Stimulated activated naive CD4-positive, alpha-beta T cell treated with Interleukin-2 at 50 U/mL for 16 hours (primary cell): ENCODE measurements at places on chromosomes 1 and 21.

- DNase-seq: no peak
Observed at GRCh38 chr1:196661345-196661744, 9.5 kb downstream of the CFH start.

DNA sequence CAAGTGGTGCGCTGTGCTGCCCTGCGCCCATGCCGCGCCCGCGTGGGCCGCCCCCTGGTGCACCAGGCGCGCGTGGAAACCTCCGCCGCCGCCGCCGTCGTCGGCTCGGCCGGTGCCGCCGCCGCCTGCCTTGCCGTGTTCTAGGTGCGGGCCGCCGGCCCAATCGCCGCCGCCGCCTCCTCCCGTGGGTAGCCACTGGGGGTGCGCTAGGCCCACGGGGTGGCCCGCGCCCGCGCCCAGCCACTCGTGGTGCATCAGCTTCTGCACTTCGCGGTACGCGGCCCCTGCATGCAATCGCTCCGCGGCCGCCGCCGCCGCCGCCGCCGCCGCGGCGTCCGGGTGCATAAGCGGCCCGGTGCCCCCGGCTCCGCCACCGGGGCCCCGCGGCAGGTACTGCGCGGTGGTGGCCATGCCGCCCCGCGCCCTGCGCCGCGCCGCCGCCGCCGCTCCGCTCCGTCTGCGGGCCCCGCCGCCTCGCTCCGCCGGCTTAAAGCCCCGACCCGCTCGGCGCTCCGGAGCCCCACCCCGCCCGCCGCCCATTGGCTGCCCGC, at the start of gene POU3F1:
TSS of gene POU3F1 (minus strand) at position 461 of the 551 bp plus-strand sequence. CDS start at position 411, 50 bp downstream.
- no peak for DNase-seq

GRCh38 chr1:116139592-116140134, 28.5 kb downstream of the MAB21L3 start:
- DNase-seq: no peak

DNA sequence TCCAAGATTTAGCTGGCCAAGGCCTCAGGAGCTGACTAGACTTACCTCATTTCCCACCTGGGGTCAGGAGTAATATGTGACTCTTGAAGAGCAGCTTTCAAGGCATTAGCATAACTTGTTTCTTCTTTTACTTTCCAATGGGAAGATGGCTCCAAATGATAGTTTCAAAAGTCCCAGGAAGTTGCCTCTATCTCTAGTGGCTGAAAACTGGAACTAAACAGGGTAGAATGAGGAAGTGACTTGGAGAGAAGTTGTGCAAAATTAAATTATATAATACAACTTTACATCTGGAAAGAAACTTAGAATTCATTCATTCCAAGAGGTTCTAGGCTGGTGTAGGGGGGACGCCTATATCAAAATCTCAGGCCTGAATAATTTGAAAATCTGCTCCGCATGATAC, 250.1 kb upstream of the FMN2 start:
- DNase-seq: no peak

- DNase-seq: no peak
Observed at GRCh38 chr1:201463071-201463552, 5.9 kb downstream of the PHLDA3 start.

DNA sequence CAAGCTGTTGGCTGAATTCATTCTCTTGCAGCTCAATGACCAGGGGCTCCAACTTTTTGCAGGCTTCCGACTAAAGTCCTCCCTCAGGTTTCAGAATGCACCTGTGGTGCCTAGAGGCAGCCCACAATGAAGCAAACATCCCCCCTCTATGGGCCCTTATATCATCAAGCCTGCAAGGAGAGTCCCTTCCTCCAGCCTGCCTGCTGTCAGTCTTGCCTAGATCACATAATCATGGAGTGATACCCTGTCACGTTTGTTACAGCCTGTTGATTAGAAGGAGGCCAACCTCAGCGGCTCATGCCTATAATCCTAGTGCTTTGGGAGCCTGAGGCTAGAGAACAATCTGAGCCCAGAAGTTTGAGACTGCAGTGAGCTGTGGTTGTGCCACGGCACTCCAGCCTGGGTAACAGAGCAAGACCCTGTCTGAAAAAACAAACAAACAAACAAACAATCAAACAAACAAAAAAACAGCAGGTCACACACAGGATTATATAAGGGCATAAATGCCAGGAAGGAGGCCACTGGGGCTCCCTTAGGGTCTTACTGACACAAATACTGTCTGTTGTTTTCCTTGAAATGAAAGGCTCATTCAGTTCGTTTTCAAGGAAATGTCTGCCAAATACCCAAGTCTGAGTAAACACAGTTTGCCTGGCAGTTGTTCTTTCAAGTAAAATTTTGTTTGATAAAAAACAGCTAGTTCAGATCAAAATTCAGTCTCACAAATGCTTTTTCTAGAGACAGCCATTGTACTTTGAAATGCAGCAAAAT, 4.7 kb upstream of the SPRR3 start:
- no peak for DNase-seq

- DNase-seq: no peak
Observed at GRCh38 chr1:51237351-51238033, 1.4 kb downstream of the RNF11 start.

DNA sequence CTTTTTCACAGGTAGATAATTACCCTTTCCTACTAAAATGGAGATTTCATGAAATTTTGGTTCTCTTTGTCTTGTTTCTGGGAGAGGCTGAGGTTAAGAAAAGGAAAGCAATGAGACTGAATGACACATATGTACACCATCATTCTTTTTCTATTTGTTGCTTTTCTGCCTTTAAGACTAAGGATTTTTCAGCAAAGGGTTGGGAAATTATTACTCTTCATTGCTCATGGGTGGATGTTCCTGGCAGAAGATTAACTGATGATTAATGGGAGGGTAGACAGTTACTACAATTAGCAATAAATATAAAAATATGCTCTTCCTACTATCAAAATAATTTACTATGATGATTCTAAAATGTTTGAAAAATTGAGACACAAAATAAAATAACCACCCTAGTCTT, 316.5 kb upstream of the USP24 start:
- no peak for DNase-seq

- no peak for DNase-seq
Observed at GRCh38 chr1:213772128-213773063, 215.4 kb upstream of the PROX1 start.

DNA sequence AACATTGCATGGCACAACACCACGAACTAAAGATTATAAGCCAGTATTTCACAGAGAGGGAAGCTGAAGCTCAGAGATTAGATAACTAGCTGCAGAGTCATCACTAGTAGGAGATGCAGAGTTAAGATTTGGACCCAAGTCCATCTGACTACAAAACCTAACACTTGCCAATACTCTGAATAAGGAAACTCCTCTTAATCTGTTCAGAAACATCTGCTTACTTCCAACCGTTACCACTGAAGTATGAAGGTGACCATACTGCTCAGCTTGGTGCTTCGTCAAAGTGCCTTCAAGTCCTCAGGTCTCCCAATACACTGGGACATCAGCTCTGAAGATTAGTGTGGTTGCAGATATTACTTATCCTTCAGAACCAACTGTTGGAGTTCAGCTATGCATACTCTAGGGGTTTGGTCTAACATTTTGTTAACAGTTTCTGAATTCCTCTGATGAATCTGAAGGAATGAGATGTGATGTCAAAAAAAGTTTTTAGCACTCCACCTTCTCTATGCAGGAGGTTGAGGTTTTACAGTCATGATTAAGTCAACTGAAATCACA, 179.6 kb downstream of the TPR start:
- no peak for DNase-seq

DNA sequence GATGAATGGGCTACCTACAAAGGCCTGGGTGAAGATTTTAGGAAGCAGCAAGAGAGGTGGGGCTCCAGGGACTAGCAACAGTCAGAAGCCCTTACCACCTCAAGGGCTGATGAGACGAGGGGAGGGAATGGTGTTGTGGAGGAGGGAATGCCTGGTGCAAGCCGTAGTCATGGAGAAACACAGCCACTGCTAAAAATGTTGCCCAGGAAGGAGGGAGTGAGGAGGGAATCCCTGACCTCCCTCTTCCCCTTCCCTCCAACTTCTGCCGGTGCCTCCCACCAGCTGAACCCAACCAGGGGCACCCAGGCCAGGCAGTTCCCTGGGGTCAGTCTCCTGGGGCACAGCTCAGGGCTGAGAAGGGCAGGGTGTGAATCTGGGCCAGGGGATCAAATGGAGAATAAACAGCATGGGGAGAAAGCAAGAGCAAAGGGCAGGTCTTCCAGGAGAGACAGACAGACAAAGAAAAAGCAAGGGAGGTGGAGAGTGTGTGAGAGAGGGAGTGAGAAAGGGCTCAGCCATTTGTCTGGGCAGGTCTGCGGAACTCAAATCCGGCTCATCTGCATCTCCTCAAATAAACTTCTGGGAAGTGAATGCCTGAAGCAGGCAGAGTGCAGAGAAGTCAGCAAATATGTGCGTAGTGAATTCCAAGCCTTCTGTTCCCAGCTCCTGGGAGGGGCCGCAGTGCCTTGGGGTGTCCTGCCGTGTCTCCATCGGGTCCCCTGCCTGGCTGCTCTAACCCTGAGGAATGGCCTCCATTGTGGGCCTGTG, 27.1 kb upstream of the POU3F1 start:
- no peak for DNase-seq

DNA sequence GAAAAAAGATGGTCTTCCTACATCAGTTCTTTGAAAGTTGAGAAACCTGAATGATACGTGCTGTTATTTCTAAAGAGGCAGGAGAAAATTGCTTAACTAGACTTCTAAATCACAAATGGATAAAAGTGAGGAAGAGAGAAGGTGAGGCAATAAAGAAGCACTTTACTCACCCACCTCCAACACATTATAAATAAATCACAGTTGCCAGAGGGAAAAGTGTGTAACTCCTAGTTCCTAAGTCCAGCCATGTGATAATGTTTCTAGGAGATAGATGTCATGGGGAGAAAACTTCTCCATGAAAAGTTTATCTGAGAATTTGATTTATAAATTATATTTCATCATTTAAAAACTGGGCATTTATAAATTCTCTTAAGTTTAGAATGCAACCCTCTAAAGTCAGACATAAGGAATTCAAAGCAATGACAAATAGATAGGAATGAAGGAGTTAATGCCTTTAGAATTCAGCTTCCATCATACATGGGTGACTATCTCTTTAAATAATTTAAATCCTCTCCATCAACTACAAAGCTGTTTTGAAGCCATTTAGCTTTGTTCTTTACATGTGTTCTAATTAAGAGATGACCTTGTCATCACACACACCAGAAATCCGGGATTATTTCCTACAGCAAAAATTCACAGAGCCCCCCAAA, 60.0 kb downstream of the NRIP1 start:
- no peak for DNase-seq

- no peak for DNase-seq
Observed at GRCh38 chr1:180137776-180138175, 16.9 kb upstream of the QSOX1 start.

- DNase-seq: no peak
Observed at GRCh38 chr1:234327577-234328164, 45.6 kb upstream of the COA6 start.

- no peak for DNase-seq
Observed at GRCh38 chr1:191582169-191582568, 576.1 kb upstream of the RGS18 start.

DNA sequence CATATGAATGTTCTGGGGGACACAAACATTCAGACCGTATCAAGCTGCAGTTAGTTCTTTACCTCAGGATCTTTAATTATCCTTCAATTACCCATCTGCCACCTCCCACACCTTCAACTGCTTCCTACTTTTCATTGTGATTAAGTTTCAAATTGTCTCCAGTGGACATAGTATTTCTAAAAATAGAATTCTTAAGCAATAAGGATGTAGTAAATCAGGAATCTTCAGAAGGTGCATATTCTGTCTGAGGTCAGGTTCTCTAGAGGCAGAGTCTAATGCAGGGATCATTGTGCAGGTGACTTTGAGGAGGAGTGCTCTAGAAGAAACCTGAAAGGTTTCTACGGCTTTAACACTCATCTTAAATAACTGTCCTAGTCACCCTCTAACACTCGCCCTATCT, 102.6 kb upstream of the PPP2R5A start:
- no peak for DNase-seq

DNA sequence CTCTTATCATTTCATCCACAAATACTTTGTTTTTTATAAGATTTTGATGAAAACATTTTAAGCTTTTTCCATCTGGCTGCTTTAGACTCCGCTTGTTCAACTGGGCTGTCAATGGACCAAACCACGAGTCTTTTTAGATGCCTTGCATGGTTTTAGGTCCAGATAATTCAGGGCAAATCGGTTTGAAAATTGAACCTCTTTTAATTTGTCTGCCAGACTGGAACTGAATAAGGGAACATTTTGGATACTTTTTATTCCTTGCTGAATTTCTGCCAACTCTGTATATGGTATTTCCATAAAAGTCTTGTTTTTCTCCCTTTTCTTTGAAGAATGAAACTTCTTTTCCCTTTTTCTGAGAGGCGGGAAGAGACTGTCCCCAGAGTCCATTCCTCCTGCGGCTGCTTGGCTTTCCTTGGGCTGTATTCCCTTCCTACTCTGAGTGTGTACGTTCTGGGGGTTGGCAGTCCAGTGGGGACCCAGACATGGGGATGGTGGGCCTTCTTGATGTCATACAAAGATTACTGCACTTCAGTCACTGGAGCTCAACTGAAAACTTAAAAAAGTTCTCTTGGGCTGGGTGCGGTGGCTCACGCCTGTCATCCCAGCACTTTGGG, 46.5 kb upstream of the CNN3 start:
- DNase-seq: no peak

- DNase-seq: no peak
Observed at GRCh38 chr1:204350312-204350711, 9.4 kb downstream of the PLEKHA6 start.

- DNase-seq: no peak
Observed at GRCh38 chr1:168007691-168008090, 70.8 kb upstream of the MPC2 start.

GRCh38 chr1:172926070-172926469, 124.7 kb downstream of the TNFSF18 start:
- DNase-seq: no peak

DNA sequence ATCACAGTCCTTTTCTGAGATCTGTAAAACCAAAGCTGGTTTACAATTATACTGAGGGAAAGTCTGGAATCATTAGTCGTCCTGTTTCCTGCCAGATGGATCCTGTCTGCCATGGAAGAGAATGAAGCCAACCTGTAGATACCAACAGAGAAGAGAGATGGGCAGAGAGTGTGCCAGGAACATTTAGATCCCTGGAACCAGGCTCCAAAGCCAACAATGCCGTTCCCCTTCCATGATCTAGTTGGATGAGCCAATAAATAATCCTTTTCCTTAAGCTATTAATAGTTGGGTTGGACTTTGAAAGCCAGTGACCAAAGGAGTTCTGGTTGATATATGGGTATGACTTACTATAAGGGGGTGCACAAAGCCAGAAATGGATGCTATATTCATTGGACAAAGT, 15.0 kb downstream of the CAPN8 start:
- DNase-seq: no peak
